ENCODE measurements at places on chromosomes 7 and 10.

- no peak for DNase-seq
These were observed 3.7 kb downstream of the CFAP46 start for GRCh38 chr10:132938472-132939339.

- DNase-seq, result no peak
These were observed 20.6 kb downstream of the KLHDC10 start for GRCh38 chr7:130090745-130091532.

DNA sequence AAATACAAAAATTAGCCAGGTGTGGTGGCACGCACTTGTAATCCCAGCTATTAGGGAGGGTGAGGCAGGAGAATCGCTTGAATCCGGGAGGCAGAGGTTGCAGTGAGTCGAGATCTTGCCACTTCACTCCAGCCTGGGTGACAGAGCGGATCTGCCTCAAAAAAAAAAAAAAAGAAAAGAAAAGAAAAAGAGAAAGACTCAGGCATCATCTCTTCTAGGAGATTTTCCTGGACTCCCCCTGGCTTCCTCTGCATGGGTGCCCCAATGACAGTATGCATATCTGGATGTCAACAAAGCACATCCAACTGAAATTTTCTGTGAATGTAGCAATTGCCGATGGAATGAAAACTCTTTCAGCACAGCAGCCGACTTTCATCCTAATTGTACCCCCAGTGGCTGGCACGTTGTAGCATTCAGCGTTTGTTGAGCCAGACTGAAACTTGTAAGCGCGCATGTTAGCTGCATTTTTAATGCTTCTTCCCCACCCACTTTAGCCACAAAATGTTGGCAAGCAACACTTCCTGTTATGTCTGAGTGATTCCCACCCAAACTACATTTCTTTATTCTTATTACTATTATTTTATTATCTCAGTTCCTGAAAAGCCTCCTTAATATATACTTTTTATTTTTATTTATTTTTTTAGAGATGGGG is 70.2 kb downstream of the PRTFDC1 start:
- DNase-seq, result no peak

- DNase-seq, result no peak
These were observed 78.7 kb upstream of the EN2 start for GRCh38 chr7:155378959-155379871.

DNA sequence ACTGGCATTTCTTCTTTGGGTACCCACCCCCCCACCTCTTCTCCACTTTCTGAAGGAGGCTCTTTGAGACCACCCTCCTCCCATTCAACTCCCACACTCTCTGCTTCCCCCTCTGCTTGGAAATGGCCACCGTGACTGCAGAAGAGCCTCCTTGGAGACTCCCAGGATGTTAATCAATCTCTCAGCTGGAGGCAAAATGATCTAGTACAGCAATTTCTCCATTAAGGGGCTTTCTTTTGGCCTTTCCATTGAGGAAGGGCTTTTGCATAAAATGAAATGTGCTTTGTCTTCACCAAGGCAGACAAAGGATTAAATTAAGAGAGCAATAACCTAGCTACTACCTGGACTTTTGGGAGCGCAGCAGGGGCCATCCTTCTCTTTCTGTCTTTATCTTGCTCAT is 26.1 kb downstream of the CDHR3 start:
- no peak for DNase-seq

GRCh38 chr7:159031135-159031701 is 113.4 kb downstream of the VIPR2 start:
- DNase-seq, result no peak

DNA sequence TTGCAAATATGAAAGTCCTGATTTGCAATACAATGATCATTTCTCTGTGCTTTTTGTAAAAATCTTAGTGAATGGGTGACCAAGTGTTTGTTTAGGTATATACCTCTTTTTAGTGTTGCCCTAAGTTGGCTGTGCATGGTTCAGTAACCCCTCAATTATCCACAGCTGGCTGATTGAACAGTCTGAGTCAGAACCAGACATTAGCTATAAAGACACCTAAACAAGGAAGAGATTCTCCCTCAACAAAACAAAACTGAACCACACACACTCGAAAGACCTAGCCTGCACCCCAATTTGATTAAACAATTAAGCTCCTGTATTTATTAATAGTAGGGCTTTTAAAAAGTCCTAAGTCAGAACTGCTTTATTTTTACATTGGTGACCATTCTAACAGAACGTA is 2.8 kb downstream of the RSBN1L start:
- no peak for DNase-seq

DNA sequence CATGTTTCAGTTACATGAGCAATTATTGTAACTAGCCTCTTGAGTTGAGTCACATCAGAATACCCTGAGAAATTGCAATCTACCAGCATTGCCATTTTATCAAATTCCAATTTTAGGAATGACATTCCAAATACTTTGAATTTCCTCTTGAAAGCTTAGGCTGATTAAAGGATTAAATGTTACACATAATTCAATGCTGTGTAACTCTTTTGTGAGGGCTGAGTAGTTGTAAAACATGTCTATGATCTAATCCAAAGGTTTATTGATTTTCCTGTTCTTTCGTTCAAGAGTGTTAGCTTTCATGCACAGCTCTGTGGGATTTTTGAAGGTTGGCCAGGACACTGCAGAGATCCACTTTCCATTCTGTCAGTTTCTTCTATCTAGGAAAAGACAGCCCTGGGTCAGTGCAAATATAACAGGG is 193.1 kb downstream of the SORCS1 start:
- DNase-seq, result no peak

- DNase-seq, result no peak
These were observed 520 bp downstream of the CPA5 start for GRCh38 chr7:130345136-130345535.

DNA sequence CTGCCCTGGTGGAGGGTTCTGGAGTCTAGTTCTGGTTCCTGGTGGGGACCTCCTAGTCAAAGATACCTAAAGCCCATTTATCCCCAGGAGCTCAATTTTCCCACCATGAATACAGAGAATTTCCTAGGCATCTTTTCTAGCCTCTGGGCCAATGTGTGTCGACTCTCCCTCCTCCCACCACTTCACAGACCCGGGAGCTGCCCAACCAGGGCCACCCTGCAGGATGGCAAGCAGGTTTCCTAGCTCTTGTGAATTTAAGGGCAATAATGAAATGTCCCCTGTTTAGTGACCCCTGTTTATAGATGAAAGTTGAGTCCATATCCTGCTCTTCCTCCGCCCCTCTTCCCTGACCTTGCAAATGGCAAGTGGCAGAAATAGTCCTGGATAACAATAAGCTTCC is 9.4 kb downstream of the DLX5 start:
- DNase-seq, result no peak

DNA sequence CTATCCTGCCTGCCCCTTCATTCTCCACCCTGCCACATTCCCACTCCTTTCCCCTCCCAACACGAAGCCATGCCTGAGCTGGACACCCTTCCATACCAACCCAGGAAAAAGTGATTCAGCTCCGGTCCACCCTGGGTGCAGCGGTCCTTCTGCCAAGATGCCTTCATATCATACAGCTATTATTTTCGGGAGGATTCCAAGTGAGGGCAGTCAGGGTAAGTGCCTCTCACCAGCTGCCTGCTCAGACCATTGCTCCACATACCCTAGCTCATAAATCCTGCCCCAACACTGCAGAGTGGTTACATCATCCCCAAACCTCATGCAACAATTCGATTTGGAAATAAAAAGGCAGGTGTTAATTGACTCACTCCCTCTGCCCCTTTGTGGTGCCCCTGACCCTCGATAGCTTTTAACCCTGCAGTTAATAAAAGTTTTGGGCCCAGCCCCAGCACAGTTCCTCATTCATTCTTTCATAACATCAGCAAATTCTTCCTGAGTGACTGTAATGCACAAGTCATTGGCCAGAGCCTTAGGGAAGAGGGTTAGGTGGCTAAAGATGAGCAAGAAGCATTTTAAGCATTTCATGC is 42.6 kb downstream of the ZNF503 start:
- no peak for DNase-seq

- no peak for DNase-seq
These were observed 18.6 kb downstream of the WDR37 start for GRCh38 chr10:1074748-1075308.

- no peak for DNase-seq
These were observed at the start of gene ADAM12 for GRCh38 chr10:126387931-126388911. Gene ADAM12, minus strand, starts transcription at chr10:126388477. Its CDS starts 332 bp downstream, at chr10:126388145.

GRCh38 chr10:484925-485661 is 204.4 kb downstream of the DIP2C start:
- DNase-seq, result no peak

GRCh38 chr7:143444063-143444782 is 970 bp downstream of the TAS2R60 start:
- no peak for DNase-seq

DNA sequence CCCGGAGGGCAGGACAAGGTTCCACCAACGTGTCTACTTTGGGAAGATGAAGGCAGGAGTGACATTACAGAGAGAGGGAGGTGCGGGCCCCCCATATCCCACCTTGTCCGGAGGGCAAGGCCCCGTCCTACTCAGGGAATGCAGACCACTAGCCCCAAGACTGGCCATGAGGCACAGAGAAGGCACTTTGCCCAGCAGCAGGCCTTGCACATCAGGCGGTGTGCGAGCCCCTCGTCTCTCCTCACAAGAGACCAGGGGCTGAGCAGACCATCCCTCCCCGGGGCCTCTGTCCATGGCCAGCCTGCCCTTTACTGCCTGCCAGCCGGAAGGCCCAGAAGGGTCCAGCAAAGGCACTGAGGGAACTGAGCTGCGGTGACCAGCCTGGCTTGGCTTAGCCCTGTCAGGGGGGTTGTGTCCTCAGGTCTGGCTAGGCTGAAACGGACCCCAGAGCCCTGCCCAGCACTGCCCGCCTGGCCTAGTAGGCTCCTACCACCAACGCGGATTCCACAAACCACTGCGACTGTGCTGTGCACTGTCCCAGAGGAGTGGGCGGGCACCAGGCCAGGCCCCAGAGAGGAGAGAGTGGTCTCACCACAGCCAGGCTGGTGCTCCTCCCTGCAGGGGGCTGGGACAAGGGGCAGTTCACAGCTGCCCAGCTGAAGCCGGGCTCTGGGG is 16.7 kb downstream of the CAMK2B start:
- DNase-seq, result no peak

DNA sequence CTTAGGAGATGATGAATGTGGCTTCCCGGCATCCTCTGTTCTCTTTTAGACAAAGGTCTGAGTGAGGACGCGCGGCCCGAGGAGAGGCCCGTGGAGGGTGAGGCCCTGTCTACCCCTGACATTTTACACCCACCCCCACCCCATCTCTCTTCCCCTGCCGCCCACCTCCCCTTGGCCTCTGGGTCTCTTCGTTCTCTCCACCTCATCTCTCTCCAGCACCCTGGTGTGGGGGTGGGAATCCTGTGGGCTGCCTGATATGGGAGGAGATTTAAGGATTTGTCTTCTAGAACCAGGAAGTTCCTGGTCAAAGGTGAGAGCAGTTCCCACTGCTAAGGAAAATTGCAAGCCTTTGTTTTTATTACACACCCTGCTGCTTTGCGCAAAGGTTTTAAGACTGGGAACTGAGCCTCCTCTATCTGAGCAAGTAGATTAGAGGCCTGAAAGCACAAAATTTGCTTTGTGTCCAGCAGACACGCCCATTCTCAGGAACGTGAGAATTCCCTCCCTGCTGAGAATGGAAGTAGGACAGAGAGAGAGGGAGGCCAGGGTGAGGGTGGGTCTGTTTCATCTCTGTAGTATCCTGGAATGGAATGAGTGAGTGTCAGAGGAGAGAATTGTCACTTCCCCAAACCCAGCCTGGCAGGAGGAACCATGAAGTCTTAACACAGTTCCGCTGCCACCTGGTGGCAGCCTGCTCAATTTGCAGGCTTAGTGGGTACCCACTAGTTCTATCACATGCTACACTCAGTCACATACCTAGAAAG is 91.2 kb downstream of the GTF2IRD1 start:
- DNase-seq, result no peak

DNA sequence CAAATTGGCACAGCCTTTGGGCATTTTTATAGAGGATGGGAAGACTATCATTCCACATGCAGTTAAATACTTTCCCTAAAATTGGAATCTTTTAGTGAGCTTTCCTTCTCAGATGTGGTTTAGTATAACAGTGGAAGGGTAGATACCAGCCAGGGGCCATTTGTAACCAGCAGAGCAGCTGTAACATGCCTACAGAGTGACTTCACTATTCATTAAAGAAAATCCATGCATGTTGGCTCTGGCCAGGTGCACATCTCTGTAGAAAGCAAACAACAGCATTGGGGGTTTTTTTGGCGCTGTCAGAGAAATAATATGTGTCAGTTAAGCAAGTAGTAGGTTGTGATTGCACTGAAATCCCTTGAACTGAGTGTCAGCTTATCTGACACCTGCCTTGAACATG is 115.6 kb downstream of the LHFPL3 start:
- no peak for DNase-seq

- DNase-seq, result no peak
These were observed 191.6 kb downstream of the BICC1 start for GRCh38 chr10:58704226-58704625.

DNA sequence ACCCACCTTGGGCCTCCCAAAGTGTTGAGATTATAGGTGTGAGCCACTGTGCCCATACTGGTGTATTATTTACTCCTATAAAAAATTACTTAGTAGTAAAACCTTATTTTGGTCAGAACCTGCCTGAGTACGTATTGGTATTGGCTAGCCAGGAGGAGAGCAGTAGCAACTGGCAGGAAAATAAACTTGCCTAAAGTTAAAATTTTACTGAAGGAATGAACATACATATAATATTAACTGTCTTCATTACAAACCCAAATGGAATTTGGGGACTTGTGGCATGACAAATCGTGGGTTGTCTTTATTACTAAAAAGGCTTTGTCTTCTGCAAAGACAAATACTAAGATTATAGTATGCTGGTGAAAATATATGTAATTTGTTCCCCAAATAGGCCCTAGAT is 8.4 kb downstream of the RAB18 start:
- DNase-seq, result no peak

DNA sequence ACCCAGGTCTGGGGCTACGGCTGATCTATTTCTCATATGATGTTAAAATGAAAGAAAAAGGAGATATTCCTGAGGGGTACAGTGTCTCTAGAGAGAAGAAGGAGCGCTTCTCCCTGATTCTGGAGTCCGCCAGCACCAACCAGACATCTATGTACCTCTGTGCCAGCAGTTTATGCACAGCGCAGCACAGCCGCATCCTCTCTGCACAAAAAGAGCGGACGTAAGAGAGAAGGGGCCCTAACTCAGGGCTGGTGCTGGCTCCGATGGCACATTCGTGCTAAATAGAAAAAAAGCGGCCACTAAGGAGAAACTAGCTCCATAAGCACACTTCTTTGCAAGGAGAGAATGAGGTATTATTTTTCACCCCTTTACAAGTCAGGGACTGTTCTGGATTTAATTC is 28.3 kb upstream of the PRSS1 start:
- DNase-seq, result no peak

DNA sequence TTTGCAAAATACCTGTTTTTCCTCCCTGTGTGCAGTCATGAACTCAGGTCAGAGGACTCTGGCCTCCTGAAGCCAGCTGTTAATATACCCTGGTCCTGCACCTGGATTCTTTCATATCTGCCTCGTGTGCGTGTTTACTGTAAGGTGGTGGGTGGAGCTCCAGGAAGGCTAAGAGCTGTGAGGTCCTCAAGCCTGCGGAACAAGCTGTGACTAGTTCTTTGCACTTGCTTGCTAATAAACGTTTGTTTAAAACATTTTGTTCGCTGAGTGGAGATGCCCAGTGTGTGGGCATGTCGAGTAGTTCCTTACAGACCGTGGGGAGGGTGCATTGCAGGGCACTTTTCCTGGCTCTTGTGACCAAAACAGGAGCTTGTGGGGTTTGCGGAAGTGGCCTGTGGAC is 139.0 kb downstream of the DOCK1 start:
- DNase-seq, result no peak

Measured in cerebellar nuclear complex (tissue), 1 donor.